ENCODE measurements at places on chromosomes 1 and 21. TPM values are rescaled to one million over a fixed set of nuclear protein-coding genes. Genes with fewer than 3 reads are reported as not detected.

The TTC24 gene
- 2.2 TPM for polyA plus RNA-seq

- no peak for DNase-seq
These were observed 103.0 kb downstream of the SMYD3 start for GRCh38 chr1:246404078-246404477.

- DNase-seq, result no peak
These were observed 746 bp downstream of the MACF1 start for GRCh38 chr1:39205102-39205780.

DNA sequence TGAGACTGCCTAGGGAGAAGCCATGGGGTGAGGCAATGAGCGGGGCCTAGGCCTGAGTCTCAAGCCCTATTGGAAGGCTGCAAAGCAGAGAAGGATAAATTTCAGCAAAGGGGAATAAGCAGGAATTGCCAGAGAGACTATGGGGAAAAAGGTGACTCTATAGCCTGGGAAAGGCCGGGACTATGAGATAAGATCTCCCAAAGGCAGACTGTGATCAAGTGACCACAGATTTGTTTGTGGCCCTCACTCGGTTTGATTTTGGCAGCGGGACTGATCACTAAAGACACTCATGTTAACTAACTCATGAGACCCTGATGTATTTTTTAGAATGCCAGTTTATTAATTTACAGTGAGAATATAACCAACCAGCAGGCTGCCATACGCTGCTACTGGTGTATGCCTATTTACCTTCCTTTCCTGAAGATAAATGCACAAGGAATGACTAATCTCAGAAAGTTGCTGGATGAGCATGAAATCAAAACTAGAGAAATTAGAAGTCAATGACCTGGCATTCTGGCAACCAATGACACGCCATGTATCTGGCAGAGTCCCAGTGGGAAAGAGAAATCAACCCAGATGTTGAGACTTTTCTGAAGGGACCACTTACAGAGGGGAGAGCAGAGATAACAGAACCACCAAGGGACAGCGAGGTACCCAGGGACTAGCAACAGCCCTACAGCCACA is 4.3 kb downstream of the HSF2BP start:
- DNase-seq, result no peak

The SHE gene
- 12.4 TPM for polyA plus RNA-seq

GRCh38 chr1:179935909-179936496 is 18.6 kb upstream of the CEP350 start:
- no peak for DNase-seq

GRCh38 chr1:27576806-27577227 is 27.1 kb downstream of the AHDC1 start:
- no peak for DNase-seq

The SLC45A3 gene
- polyA plus RNA-seq, result 10.5 TPM

DNA sequence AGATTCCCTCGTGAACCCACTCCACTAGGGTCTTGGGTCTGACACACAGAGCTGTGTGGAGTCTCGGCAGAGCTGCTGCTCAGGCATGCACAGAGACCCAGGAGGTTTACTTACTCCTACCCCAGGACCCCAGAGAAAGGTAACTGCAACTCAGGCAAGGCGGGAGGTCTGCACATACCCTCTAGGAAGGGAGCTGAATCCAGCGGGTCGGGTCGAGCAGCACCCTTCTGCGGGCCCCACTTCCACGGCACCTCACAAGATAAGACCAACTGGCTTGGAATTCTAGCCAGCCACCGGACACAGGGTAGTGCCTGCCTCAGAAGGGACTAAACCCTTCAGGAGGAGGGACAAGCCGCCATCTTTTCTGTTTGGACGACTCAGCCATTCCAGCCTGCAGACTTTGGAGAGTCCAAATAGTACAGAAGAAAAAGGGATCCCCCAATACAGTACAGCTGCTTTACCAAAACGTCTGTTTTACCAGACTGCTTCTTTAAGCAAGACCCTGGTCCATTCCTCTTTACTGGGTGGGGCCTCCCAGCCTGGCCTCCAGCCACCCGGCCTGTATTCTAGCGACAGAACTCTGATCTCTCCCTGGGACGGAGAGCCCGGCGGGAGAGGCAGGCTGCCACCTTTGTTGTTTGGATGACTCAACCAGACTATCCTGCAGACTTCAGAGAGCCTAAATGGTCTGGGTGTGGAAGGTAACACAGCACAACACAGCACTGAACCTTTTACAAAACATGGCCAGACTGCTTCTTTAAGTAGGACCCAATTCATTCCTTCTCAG is 554.6 kb upstream of the BEND5 start:
- DNase-seq, result no peak

- DNase-seq, result no peak
These were observed 204.9 kb downstream of the MRPL39 start for GRCh38 chr21:25402134-25402961.

GRCh38 chr1:91053630-91054029 is 31.8 kb upstream of the ZNF644 start:
- DNase-seq, result no peak

- no peak for DNase-seq
These were observed 2.2 kb upstream of the LYPLA2 start for GRCh38 chr1:23788695-23789094.

DNA sequence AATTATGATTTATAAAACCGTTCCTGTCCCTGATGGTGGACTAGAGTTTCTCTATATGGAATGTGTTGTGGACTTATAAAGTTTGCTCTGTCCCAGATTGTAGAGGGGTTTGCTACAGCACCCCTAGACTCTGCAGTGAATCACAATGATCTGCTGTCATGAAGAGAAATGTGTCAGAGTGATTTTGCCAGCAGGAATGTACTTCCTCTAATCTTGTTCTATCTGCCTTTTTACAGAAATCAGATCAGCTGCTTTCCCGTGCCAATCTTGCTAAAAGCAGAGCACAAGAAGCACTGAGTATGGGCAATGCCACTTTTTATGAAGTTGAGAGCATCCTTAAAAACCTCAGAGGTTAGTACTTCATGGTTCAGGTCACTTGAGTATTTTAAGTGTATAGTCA is 52.0 kb downstream of the LAMC2 start:
- no peak for DNase-seq

DNA sequence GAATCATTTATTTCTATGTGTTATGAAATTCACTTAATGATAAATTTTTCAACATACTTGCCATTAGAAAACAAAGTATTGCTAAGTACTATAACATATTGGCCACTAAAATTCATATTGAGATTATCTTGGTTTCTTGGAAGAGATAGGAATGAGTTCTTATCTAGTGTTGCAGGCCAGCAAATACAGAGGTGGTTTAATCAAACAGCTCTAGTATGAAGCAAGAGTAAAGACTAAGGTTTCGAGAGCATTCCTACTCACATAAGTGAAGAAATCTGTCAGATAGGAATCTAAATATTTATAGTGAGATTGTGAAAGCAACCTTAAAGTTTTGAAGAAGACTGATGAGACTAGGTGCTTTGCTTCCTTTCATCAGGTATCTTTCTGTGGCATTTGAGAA is 37.9 kb upstream of the FOXE3 start:
- no peak for DNase-seq

The EPHX1 gene
- 57.2 TPM for polyA plus RNA-seq

GRCh38 chr1:153532181-153532580 is 3.6 kb downstream of the S100A6 start:
- DNase-seq, result no peak

Data from renal pelvis (tissue), 12 donors.